Glomerular endothelial cell (primary cell): ENCODE measurements at places on chromosomes 6 and 20. TPM values are rescaled to one million over a fixed set of nuclear protein-coding genes. Genes with fewer than 3 reads are reported as not detected.

Gene OPRL1
- 2.7 and 4.5 TPM in 2 replicates for total RNA-seq

DNA sequence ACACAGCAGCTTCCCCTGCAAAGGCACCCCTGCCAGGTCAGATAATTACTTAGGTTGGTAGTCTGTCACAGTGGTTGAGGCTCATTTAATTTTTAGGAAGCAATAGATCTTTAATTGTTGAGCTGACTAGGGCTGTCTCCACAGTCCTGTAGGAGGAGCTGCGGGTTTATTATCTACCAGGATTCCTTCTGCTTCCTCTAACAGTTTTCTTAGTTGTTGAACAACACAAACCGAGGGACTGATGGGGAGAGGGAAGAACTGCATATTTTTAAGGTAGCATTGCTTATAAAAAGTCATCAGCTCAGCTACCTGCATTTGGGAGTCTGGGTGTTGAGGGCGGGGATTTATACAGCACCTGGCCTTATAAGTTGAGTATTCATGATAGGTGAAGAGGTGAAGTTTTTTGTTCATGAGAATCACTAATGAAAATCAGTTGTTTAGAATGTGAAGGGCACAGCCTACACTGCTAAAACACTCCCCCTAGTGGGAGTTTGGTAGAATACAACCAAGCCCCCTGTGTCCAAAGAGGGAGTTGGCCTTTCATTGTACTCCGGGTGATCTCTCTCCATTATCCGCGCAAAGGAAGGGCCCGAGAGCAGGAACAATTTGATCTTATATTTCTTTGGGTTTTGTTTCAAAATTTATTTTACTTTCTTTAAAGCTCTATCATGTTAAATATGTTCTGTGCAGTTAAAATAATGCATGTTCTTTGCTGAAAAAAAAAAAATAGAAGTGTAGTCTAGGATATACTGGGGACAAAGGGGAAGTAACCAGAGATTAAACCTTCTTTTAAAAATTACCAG, 69.6 kb downstream of the SSR1 start:
- peak; percentile 51 for DNase-seq

GRCh38 chr20:50992733-50993457, 30.0 kb downstream of the KCNG1 start:
- DNase-seq: no peak

GRCh38 chr6:82738773-82739172, 326.9 kb downstream of the UBE3D start:
- DNase-seq: no peak

DNA sequence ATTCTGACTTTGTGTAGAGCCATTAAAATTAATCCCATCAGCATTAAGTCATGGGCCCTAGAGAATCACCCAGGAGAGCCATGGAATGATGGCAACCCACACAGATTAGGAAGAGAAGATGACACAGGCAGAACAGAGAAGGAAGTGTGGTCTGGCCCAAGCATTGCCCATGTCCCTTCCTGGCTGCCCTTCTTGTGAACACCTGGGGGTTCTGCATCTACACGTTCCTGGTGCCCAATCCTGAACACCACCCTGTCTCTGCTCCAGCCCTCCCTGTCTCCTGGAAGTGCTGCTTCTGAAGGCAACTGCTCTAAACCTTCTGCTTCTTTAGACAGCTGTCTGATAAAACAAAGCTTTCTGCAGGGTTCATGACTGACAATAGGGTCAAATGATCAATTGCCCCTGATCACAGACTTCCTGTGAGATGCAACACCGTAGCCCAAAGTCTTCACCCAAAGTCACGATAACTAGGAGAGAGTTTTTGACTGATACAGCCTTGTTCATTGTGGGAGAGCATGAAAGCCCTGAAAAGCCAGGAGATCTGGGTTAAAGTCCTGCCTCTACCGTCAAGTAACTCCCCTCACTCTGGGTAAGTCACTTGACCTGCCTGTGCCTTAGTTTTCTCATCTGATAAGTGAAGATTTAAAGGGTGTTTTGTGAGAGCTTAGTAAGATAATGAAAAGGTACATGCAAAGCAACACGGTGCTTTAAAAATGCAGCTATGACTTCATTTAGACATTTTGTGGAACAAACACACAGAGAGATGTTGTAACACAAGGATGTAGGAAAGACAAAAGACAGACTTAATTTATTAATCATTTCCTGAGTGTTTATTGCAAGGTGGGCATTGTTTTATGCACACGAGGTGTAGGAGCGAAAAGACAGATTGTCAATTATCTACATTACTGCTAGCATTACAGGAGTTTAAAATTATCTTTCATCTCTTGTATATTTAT, 291.2 kb upstream of the STXBP5 start:
- no peak for DNase-seq

DNA sequence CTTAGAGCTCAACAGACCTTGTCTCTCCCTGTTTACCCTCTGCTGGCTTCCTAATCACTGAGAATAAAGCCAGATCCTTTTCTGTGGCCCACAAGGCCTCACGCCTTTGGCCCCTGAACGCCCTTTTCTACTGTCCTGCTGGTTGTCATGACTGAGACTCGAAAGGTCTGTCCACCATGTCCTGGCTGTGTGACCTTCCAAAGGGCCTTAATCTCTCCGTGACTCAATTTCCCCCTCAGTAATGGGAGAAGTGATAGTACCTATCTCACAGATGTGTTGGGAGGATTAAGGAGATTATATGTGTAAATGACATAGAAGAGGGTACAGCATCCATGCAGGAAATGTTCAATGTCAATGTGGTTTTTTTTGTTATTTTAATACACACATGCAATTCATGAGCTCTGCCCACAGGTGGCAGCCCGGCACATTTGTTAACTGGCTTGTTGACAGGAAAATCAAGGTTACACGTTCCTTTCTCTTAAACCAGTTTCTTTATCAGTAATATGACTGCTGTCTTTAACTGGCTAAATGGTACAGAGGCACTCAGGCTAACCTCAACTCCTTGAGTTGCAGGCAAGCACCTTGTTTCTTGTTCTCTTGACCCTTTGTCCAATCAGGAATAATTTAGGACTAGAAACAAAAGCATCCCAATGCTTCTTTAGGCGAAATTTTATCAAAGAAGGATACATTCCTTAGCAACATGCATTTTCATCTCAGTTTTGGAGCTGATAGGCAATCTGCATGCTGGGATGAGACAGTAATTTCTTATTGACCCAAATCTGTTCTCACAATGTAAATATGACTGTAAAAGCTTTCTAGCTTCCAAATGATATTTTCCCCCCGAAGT, 16.6 kb downstream of the SLC22A1 start:
- DNase-seq: peak; percentile 4

- DNase-seq: no peak
Measured at GRCh38 chr6:146543211-146543939, at the start of gene RAB32. TSS of gene RAB32 (plus strand) at chr6:146543833. CDS start at chr6:146543872, 39 bp downstream.

DNA sequence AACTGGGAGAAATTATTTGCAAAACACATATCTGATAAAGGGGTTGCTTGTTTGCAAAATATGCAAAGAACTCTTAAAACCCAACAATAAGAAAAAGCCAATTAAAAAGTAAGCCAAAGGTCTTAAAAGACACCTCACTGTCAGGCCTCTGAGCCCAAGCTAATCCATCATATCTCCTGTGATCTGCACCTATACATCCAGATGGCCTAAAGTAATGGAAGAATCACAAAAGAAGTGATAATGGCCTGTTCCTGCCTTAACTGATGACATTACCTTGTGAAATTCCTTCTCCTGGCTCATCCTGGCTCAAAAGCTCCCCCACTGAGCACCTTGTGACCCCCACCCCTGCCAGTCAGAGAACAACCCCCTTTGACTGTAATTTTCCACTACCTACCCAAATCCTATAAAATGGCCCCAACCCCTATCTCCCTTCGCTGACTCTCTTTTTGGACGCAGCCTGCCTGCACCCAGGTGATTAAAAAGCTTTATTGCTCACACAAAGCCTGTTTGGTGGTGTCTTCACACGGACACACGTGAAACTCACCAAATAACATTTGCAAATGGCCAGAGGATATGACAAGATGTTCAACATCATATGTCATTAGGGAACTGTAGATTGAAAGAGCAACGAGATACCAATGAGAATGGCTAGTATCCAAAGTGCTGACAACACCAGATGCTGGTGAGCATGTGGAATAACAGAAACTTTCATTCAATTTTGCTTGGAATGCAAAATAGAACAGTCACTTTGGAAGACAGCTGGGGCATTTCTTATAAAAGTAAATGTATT, 565.0 kb upstream of the ADGRB3 start:
- no peak for DNase-seq

DNA sequence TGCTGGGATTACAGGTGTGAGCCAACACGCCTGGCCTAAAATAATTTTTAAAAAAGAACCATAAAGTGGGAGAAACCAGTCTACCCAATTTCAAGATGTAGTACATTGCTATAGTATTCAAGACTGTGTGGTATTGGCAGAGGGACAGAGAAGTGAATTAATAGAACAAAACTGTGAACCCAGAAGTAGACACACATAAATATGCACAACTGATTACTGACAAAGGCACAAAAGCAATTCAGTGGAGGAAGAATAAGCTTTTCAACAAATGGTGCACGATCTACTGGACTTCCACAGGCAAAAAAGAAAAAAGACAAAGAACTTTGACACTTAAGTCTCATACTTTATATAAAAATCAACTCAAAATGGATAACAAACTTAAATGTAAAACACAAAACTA, 15.5 kb downstream of the ZBTB2 start:
- no peak for DNase-seq

DNA sequence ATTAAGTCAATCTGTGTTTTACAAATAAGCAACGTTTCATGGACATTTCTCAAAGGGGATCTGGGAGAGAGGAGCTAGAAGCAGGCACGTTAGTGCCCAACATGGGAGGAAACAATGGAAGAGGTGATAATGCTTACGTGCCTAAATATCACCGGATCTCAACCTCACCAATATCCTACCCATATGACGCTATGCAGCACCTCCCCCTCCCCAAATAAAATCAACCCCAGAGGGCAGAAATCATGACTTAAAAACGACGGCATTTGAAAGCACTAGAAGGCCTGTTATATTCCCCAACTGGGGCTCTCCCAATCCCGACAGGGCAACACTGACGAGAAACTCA, 425 bp downstream of the HBS1L start:
- no peak for DNase-seq

DNA sequence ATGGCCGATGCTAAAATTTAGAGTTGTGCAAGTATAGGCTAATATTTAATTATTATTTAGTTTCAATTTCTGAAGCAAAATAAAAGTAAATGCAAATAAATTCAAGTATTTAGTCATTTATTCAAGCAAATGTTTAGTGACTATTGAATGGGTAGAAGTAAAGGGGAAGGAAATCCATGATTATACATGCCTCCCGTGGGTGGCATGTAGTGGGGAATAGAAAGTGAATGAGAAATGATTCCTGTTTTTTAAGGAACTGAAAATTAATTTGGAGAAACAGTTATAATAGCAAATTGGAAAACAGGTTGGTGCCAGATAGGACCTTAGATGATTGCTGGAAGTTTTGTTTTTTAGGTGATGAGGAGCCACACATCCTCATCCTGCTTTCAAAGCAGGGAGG, 35.4 kb downstream of the FAM229B start:
- no peak for DNase-seq

- no peak for DNase-seq
Measured at GRCh38 chr20:10842116-10842515, 168.3 kb upstream of the JAG1 start.

- DNase-seq: no peak
Measured at GRCh38 chr20:63311833-63312243, 18.9 kb downstream of the COL20A1 start.
